ENCODE measurements at places on chromosomes 2 and 18.
A peak's percentile ranks its signal among the peaks of the same experiment; 100 is the strongest.

DNA sequence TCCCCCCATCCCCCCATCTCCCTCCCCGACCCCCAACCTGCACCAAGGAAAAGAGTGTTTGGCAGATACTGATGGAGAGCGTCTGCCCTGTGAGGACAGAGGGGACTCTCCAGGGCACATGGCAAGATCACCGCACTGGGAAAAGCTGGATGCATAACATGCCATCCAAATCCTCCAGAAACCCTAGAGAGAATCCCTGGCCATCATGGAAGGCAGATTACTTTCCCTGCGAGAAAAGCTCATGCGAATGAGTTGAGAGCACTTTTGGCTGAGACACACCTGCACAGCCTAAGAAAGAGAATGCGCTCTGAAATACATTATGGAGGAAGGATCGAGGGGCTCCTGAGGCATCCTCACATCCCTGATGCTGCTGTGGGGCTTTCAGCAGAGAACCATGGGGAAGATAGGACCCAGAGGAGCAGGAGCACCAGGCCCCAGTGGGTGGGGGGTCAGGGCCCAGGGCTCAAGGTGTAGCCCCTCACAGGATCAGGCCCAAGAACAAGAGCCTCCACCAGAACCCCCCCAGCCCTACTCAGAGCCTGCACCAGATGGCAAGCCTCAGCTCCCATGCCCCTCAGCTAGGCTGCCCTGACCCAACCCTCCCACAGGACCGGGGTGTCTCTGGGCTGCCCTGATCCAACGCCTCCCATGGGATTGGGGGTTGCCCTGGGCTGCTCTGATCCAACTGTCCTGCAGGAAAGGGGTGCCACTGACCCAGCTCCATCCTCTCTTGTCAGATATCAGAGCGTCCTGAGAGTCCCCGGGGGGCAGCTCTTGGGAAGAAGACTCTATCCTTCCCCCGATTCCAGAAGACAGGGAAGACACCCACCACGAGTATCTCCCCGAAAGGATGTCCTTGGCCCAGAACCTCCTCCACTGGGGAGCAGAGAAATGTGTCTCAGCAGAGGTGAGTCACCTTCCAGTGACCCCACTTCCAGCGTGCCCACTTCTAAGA lies 153.4 kb downstream of the NDUFA10 start:
- no peak for DNase-seq
- H3K27me3 ChIP-seq: no peaks in the 10 kb centered on the region
- no peak overlapping the region for H3K27ac ChIP-seq
- H3K4me3 ChIP-seq: no peak overlapping the region
- H3K36me3 ChIP-seq: no peaks in the 10 kb centered on the region

GRCh38 chr2:50863856-50864255 lies 168.1 kb downstream of the NRXN1 start:
- no peaks in the 10 kb centered on the region for H3K27me3 ChIP-seq
- no peaks in the 10 kb centered on the region for H3K36me3 ChIP-seq
- no peak overlapping the region for H3K27ac ChIP-seq
- H3K4me1 ChIP-seq: no peaks in the 10 kb centered on the region
- no peak for DNase-seq

DNA sequence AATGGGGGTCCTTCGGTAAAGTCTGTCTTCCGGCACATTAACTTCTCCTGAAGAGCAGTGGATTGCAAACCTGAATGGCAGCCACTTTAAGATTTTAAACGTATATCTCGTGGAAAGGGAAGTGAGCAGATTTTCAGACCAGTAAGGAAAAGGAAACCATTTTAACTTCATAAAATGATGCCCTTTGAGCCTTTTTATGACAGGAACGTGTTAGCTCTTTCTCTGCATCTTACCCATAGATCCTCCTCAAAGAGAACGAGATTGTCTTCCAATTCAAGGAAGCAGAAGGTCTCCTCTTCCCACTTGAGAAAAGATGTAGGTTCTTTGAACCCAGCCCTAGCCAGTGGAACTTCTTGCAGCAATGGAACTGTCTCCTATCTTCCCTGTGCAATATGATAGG lies 35.6 kb downstream of the HK2 start:
- no peaks in the 10 kb centered on the region for H3K27me3 ChIP-seq
- no peak for DNase-seq
- peaks cover 65% of the 10 kb centered on the region for H3K4me1 ChIP-seq
- H3K4me3 ChIP-seq: no peak overlapping the region
- H3K27ac ChIP-seq: no peak overlapping the region
- no peaks in the 10 kb centered on the region for H3K36me3 ChIP-seq

GRCh38 chr2:26692279-26692896 lies at the start of gene KCNK3:
KCNK3 (plus strand) TSS chr2:26692722; CDS start chr2:26692876, 154 bp downstream.
- peak; percentile 68 for DNase-seq
- H3K27me3 ChIP-seq: peaks cover 51% of the 10 kb centered on the region
- H3K36me3 ChIP-seq: no peaks in the 10 kb centered on the region
- peak within 1 kb of the TSS; percentile 44 for H3K4me3 ChIP-seq
- H3K27ac ChIP-seq: peak within 1 kb of the TSS; percentile 71
- peaks cover 11% of the 10 kb centered on the region for H3K4me1 ChIP-seq

DNA sequence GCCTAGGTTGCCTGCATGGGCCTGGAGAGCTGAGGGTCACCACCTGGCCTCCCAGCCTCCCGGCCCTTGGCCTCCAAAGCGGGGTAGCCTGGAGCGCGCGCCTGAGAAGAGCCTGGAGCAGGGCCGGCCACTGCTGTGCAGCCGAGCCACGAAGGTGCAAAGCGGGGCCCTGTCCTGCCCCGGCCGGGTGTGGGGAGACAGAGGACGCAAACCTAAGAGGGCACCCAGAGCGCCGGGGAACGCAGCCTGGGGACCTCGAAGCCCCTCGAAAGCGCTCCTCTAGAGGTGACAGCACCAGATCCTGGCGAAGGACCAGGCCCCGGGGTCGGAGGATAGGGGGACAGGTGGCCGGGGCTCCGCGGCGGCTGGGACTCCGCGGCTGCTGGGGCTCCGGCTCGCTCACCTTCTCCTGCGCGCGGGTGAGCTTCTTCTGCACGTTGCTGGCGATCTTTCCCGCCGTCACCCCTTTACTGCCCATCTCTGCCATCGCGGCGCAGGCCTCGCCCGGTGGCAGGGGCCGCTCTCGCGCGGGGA lies 430 bp downstream of the BIN1 start:
- no peaks in the 10 kb centered on the region for H3K27me3 ChIP-seq
- no peak for DNase-seq
- H3K4me1 ChIP-seq: peaks cover 26% of the 10 kb centered on the region
- H3K36me3 ChIP-seq: no peaks in the 10 kb centered on the region

GRCh38 chr2:238421695-238422035 lies 5.1 kb upstream of the ASB1 start:
- H3K4me1 ChIP-seq: peaks cover 8% of the 10 kb centered on the region
- no peaks in the 10 kb centered on the region for H3K36me3 ChIP-seq
- no peak overlapping the region for H3K4me3 ChIP-seq
- DNase-seq: no peak
- H3K27me3 ChIP-seq: no peaks in the 10 kb centered on the region

GRCh38 chr18:55605733-55606338 lies 17.8 kb upstream of the TCF4 start:
- H3K36me3 ChIP-seq: no peaks in the 10 kb centered on the region
- no peak for DNase-seq
- H3K4me3 ChIP-seq: no peak overlapping the region

- peaks cover 4% of the 10 kb centered on the region for H3K4me1 ChIP-seq
- no peak overlapping the region for H3K4me3 ChIP-seq
- no peak overlapping the region for H3K27ac ChIP-seq
- H3K27me3 ChIP-seq: no peaks in the 10 kb centered on the region
Measured at GRCh38 chr2:237467447-237468179, 19.4 kb upstream of the MLPH start.

GRCh38 chr2:124985270-124985669 lies 960.2 kb downstream of the CNTNAP5 start:
- H3K27ac ChIP-seq: no peak overlapping the region
- no peaks in the 10 kb centered on the region for H3K4me1 ChIP-seq
- DNase-seq: no peak
- no peaks in the 10 kb centered on the region for H3K36me3 ChIP-seq
- no peaks in the 10 kb centered on the region for H3K27me3 ChIP-seq
- H3K4me3 ChIP-seq: no peak overlapping the region

GRCh38 chr2:16728351-16729136 lies 62.9 kb upstream of the CYRIA start:
- H3K36me3 ChIP-seq: no peaks in the 10 kb centered on the region
- H3K27me3 ChIP-seq: no peaks in the 10 kb centered on the region
- no peak overlapping the region for H3K27ac ChIP-seq
- H3K4me3 ChIP-seq: no peak overlapping the region

DNA sequence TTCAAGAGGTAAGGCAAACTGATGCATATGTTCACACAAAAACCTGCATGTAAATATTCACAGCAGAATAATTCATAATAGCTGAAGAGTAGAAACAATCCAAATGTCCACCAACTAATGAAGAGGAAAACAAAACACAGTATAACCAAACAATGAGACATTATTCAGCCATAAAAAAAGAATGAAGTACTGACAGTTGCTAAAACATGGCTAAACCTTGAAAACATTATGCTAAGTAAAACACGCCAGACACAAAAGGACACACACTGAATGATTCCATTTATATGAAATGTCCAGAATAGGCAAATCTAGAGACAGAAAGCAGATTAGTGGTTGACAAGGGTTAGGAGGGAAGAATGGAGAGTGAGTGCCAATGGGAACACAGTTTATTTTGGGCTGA lies 86.9 kb downstream of the SESTD1 start:
- no peak overlapping the region for H3K4me3 ChIP-seq
- H3K27me3 ChIP-seq: no peaks in the 10 kb centered on the region

DNA sequence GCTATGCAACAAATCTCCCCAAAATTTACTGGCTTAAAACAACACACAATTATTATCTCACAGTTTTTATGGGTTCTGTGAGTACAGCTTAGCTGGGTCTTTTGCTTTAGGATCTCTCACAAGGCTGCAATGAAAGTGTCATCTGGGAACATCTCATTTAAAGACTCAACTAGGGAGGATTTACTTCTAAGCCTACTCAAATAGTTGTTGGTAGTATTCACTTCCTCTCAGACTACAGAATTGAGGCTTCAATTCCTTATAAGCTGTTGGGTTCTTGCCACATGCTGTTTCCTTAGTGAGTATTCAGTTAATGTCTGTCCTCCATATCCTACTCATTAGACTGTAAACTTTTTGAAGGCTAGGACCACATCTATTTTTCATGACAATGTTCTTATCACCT lies 72.3 kb downstream of the MDH1 start:
- no peak overlapping the region for H3K27ac ChIP-seq
- H3K4me3 ChIP-seq: no peak overlapping the region
- no peak for DNase-seq
- no peaks in the 10 kb centered on the region for H3K4me1 ChIP-seq

DNA sequence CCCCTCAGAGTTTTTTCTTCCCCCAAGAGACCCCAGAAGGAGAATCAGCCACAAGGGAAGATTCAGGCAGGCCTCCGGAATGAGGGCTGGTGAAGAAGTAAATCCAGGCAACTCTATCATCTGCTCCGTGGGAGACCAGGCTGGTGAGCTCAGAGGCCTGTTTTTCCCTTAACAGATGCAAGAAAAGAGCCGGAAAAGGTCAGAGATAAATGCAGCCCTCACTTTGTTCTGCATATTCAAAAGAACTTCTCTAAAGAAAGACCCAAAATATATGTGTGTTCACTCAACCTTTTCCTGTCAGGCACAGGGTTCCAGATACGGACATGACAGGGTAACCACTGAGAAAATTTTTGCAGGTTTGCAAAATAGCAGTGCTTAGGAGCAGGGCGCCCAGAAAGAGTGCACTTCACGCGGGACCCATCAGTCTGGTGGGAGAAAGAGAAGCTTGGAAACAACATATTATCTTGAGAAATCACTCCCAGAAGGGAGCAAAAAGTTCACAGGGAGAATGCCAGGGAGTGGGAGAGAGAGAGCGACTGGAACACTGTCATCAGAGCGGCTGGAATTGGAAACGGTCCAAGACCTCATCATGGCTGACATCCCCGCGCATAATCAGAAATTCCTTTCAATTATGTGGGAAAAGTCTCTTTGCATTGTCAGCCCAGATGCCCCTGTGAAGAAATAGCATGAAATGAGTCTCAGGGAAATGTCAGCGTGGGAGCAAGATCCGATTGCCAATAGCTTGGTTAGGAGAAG lies 244.8 kb upstream of the SLC14A2 start:
- H3K36me3 ChIP-seq: no peaks in the 10 kb centered on the region
- no peaks in the 10 kb centered on the region for H3K4me1 ChIP-seq
- H3K27ac ChIP-seq: peak overlapping the region; percentile 31
- no peak for DNase-seq
- no peak overlapping the region for H3K4me3 ChIP-seq

DNA sequence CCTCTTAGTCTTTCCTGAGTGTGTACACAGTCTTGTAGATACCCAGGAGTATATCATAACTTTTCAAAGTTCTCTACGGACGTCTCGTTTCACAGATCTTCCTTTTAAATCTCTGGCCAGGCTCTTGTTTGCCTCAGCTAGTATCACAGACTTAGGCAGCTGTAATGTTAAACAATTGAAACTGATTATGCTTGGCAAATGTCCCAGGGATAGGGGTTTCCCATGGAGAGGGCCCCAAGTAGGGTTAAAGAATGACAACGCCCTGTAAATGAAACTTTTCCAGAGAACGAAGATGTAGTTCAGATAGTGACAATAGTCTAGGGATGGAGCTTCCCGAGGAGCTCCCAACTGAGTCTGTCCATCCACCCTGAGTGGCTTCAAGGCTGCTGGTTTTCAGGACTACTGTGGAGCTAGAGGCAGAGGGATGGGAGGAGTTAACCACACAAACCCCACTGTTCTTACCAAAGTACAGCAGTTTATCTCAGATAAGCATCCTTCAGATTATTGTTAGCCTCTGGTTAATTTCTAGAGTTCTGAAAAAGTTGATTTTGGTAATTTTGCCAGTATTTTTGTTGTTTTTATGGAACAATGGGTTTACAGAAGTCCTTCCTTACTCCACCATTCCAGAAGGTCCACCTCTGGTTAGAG lies 9.1 kb downstream of the NEURL3 start:
- H3K27me3 ChIP-seq: peaks cover 7% of the 10 kb centered on the region
- DNase-seq: no peak
- peaks cover under 1% of the 10 kb centered on the region for H3K4me1 ChIP-seq
- H3K36me3 ChIP-seq: no peaks in the 10 kb centered on the region

GRCh38 chr2:11430729-11431128 lies 35.2 kb downstream of the E2F6 start:
- H3K4me1 ChIP-seq: no peaks in the 10 kb centered on the region
- no peak overlapping the region for H3K27ac ChIP-seq
- DNase-seq: no peak
- H3K4me3 ChIP-seq: no peak overlapping the region
- no peaks in the 10 kb centered on the region for H3K36me3 ChIP-seq

DNA sequence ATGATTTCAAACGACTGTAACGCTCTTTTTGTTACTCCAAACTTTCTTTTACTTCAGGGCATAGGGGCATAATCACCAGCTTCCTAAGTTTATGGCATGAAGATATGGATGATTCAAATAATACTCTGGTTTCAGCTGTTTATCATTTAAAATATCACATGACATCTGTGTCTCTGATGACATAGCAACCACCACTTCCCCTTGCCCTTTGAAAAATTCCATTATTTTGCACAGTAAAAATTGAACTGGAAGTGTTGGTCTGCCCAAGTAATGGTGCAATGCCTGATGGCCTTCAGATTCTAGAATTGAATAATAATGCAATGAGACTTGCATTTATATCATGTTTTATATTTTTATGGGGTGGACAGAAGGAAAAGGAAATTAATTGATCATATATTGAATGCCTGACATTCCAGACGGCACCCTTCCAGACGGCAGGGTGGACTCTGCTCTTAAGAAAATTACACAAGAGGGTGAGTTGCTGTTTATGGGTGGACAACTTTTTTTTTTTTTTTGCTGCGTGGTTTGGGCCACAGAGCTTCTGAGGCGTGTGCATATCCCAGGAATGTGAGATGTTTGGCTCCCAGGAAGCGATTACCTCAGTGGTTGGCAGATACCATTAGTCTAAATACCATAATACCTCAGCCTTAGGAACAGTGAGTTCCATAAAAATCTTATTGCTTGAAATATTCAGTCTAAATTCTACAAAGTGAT lies 101.7 kb upstream of the ZNF521 start:
- H3K27me3 ChIP-seq: no peaks in the 10 kb centered on the region
- DNase-seq: no peak
- H3K36me3 ChIP-seq: no peaks in the 10 kb centered on the region
- H3K4me3 ChIP-seq: no peak overlapping the region
- no peak overlapping the region for H3K27ac ChIP-seq
